ENCODE measurements at places on chromosomes 16 and 17.

DNA sequence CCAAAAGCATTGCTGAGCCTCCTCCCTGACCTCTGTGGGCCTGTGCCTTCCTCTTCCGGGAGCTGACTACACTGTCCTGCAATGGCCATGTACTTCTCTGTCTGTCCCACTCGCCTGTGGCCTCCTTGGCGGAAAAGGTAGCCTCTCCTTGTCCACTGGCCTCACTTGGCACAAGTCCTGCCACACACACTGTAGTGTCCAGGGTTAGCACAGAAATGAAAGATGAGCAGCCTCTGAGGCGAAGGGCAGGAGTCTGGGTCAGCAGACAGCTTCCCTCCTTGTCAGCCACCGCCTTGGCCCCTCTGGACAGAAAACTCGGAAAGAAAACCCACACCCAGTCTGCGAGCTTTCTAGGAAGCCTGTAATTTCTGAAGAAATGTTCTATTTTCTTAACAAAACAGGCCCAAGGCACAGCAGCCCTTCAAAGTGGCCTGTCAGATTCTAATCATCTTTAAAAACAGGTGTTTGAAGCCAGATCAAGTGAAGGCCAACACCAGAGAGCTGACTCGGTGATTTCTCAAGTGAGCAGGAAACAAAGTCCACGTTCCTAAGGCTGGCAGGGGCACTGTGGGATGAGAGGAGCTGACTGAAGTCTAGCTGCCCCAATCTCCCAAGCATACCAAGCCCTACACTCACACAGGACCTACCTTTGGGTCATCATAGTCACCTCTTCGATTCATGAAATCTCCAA is 67.2 kb downstream of the GTF3C1 start:
- no peak for DNase-seq

DNA sequence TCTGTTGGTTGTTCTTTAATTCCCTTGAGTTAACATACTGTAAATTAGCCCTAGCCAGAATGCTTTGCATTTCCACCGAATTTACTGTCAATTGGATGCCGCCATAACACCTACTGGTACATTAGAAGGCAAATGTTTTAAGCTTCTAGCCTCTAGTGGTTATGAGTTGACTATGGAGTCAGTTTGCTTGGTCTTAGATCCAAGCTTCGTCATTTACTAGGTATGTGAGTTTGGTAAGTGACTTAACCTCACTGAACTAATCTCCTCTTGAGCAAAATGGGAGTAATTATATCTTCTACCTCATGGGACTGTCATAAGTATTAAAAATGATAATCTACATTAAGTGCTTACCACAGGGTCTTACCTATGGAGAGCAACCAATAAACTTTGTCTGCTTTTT is 20.4 kb upstream of the CDH11 start:
- DNase-seq, result no peak

GRCh38 chr17:64418506-64419339 is 28.1 kb upstream of the PECAM1 start:
- no peak for DNase-seq

- DNase-seq, result no peak
Observed at GRCh38 chr16:85935391-85935973, 36.5 kb downstream of the IRF8 start.

- no peak for DNase-seq
Observed at GRCh38 chr16:48831076-48831722, 221.2 kb upstream of the N4BP1 start.

- no peak for DNase-seq
Observed at GRCh38 chr17:40070709-40071312, 8.0 kb downstream of the THRA start.

DNA sequence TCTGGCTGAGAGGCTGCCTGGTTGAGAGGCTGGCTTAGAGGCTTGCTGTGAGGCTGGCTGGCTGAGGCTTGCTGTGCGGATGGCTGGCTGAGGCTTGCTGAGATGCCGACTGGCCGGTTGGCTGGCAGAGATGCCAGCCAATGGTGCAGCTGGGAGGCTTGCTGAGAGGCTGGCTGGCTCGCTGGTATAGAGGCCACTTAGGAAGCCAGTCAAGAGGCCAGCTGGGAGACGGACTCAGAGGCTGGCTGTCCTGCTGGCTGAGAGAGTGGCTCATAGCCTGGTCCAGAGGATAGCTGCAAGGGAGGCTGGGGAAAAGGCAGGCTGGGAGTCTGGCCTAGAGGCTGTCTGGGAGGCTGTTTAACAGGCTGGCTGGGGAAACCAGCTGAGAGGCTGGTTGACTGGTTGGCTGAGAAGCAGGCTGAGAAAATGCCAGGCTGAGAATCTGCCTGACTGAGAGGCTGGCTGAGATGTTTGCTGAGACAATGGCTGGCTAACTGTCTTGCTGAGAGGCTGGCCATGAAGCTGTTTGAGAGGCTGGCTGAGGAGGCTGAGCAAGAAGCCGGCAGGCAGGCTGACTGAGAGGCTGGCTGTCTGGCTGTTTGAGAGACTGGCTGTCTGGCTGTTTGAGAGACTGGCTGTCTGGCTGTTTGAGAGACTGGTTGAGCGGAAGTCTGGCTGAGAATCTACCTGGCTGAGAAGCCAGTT is 37.5 kb upstream of the ACSM2B start:
- DNase-seq, result no peak

- no peak for DNase-seq
Observed at GRCh38 chr17:16494059-16494458, 2.1 kb upstream of the LRRC75A start.

DNA sequence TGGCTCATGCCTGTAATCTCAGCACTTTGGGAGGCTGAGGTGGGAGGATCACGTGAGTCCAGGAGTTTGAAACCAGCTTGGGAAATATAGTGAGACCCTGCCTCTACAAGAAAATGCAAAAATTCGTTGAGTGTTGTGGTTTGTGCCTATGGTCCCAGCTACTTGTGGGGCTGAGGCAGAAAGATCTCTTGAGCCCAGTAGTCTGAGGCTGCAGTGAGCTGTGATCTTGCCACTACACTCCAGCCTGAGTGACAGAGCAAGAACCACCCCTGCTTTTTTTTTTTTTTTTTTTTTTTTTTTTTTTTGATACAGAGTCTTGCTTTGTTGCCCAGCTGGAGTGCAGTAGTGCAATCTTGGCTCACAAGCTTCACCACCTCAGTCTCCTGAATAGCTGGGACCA is 34.0 kb downstream of the ITGB3 start:
- no peak for DNase-seq

DNA sequence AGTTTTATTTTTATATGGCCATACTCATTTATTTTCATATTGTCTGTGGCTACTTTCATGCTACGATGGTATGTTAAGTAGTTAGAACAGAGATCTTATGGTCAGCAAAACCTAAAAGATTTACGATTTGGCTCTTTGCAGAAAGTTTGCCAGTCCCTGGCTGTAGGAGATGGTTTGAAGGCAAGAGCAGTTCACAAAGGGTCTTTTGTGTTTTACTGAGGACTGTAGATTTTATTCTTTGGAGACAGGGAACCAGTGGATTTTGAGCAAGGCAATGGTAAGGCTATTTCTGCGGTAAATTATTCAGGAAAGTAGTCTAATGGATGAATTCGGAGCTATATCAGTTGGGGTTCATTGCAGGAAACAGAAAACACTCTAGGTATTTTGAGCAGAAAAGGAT is 90.7 kb downstream of the WWP2 start:
- DNase-seq, result no peak

DNA sequence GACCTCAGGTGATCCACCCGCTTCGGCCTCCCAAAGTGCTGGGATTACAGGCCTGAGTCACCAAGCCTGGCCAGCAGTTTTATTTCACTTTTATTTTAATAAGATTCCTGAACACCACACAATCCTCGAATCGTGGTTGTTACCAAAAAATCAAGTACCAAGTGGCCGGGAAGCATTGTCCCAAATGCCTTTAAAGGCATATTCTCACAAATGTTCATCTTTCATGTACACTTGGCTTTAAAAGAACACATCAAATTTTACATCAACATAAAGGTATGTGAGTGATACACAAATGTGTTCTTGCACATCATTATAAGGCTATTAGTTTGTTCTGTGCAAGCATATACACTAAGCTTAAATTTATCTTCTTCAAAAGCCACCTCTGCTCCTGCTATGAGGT is 8.1 kb upstream of the MYH11 start:
- no peak for DNase-seq

DNA sequence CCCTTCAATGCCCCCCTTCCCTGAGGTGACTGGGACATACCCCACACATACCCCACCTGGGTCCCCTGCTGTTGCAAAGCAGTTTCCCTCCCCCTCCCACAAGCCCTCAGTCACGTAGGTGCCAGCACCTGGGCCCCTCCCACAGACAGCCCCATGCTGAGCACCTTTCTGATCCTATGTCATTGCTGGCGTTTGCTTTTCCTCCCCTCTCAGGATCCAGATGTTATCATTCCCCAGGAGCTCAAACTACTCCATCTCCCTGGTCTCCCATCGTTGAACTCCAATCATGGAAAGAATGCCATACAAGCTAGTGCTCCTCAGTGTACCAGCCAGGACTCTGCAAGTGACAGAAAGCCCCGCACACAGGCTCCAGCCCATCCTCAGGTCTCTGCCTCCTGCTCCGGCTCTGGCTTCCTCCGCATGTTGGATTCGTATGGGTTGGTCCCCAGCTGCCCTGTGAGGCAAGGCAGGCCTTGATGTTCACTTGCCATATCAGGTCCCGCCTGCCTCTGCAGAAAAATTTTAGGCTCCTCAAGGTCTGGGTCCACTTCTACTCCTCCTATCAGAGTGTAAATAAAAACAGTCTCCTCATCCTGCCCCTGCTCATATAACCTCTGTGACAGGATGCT is 31.4 kb upstream of the MED9 start:
- DNase-seq, result no peak

DNA sequence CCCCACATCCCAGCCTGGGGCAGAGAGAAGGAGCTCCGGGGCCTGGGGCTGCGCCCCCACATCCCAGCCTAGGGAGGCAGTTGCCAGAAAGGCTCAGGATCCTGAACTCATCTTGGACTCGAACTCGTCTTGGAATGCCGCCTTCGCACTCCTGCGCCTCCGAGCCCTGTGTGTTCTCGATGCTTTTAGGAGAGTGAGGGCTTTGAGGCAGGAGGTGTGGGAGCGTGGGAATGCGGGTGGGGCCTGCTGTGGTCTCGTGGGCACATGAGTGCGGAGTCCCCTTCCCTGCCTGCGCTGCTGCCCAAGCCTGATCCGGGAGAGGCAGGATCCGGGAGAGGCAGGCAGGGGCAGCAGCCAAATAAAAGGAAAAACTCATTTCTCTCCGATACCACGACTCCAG is 1.2 kb downstream of the BHLHA9 start:
- no peak for DNase-seq

DNA sequence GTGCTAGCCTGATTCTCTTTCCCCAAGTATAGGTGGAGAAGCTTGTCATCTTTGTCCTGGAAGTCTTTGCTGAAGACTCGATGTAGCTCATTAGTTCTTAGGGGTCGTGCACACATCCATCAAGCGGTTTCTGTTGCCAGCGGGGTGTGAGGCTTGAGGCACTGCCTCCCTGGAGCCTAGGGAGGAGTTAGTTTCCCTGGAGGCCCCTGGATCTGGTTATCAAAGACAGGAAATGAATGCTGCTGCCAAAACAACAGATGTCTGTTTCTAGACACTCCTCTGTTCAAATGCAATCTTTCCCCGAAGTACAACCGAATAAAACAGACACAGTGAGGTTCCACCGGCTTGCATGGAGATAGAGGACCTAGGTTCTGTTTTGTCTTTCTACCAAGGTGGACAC is 17.5 kb downstream of the HS3ST4 start:
- no peak for DNase-seq

DNA sequence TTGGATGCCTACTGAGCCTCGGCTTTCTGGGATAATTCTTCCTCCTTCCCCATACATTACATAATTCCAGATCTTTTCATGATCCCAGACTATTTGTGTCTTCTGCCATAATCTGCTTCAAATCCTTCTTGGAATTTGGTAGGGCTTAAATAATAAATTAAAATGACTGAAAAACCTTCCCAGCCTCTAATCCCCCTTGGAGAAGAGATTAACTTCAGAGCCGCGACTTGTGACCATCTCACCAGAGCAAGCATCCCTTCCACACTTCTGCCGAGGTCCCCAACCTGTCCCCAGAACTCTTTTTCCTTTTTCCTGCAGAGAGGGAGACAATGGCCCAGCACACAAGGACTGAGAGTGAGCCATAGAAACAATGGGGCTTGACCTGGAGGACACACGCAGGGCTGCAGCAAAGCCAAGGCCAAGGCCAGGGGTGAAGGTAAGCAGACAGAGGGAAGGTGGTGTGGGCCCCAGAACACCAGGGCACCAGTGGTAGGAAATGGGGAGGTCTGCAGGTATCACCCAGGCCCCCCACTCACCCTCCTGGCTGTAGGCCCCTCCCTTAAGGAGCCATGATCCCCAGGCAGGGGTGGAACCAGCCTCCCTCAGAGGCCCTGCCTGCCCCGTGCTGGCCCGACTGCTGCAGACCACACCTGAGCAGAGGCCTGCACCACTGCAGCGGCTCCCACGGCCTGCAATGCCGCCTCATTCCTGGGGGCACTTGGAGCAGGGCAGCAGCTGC is 9.6 kb upstream of the BCAR1 start:
- DNase-seq, result no peak

DNA sequence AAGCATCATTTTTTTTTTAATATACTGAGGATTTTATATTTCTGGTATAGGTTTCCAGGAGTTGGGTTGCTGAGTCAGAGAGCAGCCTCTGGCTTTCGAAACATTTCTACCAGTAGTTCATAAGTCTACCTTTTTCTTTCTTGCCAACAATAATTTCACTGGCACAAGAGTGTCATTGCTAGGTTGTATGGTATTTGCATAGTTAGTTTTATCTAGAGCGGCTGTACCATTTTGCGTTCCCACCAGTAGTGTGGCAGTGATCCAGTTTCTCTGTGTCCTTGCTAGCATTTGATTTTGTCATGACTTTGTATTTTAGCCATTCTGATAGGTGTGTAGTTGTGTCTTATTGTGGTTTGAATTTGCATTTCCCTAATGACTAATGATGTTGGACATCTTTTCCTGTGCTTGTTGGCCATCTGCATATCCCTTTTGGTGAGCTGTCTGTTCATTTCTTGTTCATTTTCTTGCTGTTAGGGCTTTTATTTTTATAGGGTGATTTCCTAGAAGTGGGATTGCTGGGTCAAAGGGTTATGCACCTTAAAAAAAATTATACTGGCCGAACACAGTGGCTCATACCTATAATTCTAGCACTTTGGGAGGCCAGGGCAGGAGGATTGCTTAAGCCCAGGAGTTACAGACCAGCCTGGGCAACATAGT is 39.9 kb downstream of the SNX29 start:
- DNase-seq, result no peak

GRCh38 chr17:47846716-47847340 is 4.1 kb downstream of the SP6 start:
- no peak for DNase-seq

DNA sequence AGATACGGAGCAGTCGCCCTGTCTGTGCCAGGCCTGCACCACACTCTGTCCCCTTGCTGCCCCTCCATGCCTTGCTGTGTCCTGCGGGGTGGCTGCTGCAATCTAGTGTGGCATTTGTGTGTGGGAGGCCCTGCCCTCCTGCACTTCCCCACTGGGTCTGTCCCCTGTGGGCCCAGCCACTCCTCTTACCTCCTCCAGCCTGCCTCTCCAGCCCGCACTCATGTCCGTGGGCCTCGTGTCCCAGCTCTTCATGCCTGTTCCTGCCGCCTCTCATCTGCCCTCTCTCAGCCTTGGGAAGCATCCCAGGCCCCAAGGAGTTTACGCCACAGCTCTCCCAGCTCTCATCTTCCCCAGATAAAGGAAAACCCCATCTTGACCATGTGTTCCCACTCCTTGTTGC is 26.6 kb downstream of the CRAMP1 start:
- no peak for DNase-seq

- no peak for DNase-seq
Observed at GRCh38 chr16:86768999-86769398, 190.7 kb downstream of the FOXL1 start.

- DNase-seq, result no peak
Observed at GRCh38 chr16:87178177-87178863, 138.9 kb downstream of the C16orf95 start.

- no peak for DNase-seq
Observed at GRCh38 chr16:35195864-35196216, 1736.4 kb downstream of the TP53TG3F start.
